Stimulated activated CD4-positive, alpha-beta T cell treated with anti-CD3 and anti-CD28 coated beads, Interleukin-15, amount 100 ng/mL, for 24 hours (primary cell): ENCODE measurements at places on chromosomes 13 and 19.
A peak's percentile ranks its signal among the peaks of the same experiment; 100 is the strongest.

GRCh38 chr13:76683854-76684253 is 202.4 kb downstream of the KCTD12 start:
- no peak for DNase-seq

DNA sequence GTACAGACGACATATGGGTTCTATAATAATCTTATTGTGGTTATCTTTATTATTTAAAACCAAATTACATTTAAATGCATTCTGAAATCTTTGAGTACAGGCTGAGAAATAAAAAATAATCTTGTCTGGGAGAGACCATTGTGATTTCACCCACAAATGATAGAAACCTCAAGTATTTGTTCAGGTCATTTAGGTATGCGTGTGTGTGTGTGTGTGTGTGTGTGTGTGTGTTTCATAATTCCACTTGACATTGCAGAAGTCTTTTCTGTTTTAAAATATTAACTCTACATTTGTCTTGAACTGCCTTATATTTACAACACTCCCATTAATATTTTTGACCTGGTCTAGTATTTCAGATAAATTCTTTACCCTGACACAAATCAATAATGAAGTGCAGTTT is 126.9 kb downstream of the SPRY2 start:
- DNase-seq, result no peak

DNA sequence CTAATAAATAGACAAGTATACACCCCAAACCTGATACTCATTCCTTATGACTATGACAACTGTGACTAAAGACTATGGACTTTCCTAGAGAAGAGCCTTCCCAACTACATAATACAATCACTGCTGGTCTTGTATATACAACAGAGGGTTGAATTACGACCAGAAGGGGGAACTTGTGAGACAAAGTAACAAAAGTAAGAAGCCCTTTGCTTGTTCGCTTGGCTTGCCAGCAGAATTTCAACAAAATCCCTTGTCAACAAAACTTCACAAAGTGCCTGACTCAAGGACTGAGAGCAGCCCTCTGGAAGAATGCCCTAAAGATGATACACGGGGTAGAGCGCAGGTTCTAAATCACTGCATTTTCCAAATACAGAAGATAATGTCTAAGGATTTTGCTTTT is 99.4 kb downstream of the WASF3 start:
- DNase-seq, result no peak

- DNase-seq, result no peak
Measured at GRCh38 chr19:367561-367960, 23.0 kb upstream of the MIER2 start.

- no peak for DNase-seq
Measured at GRCh38 chr13:100980171-100980570, 305.6 kb upstream of the TMTC4 start.

GRCh38 chr19:4304538-4305256 is at the start of gene FSD1:
Gene FSD1, plus strand, starts transcription at chr19:4304598. Its CDS starts 149 bp downstream, at chr19:4304747.
- peak; percentile 88 for DNase-seq

DNA sequence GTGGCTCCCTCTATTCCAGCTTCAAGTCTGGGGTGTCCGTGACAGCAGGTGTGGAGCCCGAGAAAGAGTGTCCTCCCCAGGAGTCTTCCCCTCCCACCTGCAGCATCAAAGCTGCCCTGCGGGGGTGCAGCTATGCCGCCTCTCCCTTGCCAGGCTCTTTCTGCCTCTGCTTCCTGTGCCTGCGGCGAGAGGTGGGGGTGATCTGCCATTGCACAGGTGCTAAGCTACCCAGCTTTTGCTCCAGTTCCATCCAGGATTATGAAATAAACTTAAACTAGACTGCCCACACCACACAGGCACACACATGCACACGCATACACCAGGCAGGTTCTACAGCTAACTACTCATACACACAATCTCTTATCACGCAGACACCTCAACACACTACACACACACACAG is 104.7 kb upstream of the CLDN10 start:
- no peak for DNase-seq

DNA sequence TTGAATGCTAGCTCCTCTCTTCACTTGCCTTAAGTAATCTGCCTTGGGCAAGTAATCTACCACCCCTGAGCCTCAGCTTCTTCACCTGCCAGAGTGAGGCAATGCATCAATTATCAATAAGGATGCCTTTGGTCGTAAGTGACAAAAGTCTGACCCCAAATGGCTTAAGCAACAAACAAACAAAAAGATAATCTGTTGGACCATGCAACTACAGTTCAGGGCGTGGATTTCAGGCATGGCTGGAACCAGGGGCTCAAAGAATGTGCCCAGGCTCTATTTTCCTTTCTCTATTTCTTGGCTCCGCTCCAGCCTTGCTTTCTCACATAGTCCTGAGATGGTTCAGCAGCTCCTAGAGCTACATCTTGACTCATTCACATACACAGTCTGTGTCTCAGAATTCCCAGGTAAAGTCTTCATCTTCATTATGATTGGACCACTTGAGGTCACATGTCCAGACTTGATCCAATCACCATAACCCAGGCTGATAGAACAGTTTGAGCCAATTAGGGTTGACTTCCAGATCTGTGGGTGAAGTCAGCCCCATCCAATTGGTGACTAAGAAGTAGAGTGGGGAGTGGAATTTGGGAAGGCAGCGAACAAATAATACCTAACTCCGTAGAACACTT is 29.6 kb downstream of the ACSBG2 start:
- DNase-seq, result no peak

DNA sequence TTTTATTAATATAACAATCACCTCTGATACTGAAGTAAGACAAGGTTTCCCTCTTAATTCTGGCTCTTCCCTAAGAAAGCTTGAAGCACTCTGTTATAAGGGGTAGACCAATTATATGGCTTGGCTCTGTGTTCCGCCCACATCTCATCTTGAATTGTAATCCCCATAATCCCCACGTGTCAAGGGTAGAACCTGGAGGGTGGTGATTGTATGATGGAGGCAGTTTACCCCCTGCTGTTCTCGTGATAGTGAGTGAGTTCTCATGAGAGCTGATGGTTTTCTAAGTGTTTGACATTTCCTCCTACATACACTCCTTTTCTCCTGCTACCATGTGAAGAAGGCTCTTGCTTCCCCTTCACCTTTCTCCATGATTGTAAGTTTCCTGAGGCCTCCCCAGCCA is 363.8 kb upstream of the PCDH20 start:
- DNase-seq, result no peak

- no peak for DNase-seq
Measured at GRCh38 chr13:72458701-72459100, 268.7 kb downstream of the MZT1 start.

DNA sequence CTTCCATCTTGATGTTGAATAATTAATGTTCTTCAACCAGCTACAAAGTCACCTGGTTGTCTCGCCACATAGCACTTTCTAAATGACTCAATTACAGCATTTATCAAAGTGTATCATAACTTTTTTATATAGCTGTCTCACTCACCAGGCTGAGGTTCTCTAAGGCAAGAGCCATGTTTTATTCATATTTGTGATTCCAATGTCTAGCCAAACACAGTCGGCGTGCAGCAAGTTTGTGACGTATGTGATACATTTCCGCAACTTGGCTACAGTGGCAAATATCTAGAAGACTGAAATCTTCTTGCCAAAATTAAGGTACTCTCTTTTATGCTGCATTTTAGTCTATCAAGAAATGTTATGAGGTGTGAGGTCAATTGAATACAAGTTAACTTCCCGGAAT is 94.2 kb upstream of the WASF3 start:
- DNase-seq, result no peak

DNA sequence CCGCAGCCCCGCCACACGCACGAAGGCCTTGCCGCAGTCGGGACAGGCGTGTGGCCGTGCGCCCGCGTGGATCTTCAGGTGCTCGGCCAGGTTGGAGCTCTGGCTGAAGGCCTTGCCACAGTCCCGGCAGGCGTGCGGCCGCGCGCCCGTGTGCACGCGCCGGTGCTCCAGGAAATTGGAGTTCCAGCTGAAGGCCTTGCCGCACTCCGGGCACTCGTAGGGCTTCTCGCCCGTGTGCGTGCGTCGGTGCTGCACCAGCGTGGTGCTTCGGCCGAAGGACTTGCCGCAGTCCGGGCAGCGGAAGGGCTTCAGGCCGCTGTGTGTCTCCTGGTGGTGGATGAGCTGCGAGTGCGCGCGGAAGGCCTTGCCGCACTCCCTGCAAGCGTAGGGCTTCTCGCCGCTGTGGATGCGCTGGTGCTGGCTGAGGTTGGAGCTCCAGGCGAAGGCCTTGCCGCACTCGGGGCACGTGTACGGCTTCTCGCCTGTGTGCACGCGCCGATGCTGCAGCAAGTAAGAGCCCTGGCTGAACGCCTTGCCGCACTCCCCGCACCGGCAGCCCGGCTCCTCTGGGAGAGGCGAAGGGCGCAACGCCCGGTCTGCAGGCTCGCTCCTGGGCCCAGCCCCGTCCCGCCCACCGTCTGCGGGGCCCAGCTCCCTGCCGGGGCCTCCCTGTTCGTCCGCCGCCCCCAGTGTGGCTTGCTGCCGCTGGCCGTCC is 3.6 kb upstream of the A1BG start:
- DNase-seq, result no peak

DNA sequence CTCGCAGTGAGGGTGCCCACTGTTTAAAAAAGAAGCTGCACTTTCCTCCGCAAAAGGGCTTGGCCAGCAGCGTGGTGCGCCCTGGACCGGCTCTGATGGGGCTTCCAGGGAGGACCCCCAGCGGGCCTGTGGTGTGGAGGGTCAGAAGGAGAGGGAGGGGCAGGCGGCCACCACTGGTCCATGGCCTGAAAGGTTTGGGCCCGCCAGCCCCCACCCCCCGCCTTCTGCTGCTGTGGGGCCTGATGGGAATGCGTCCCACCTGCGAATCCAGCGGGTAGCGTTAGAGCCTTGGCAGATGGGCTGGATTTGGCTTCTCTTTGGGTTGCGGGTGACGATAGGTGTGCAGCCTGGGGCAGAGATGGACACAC is 34.7 kb downstream of the TMEM255B start:
- DNase-seq, result no peak

DNA sequence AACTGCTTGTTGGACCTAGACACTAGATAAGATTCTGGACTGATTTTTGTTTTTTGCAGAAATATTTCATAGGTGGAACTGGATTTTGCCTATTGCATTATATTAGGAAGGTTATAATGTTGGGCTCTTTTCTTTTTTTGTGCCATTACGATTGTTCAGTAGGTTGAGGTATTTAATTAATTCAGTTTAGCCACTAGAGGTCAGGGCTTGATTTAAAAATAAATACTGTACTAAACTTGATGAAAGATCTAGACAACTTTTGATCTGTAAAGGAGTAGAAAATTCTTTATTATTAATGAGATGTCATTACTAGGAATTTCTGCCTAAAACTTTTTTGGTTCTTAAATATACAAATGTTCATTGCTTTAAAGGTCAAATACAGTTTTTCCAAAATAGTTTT is 15.2 kb upstream of the SUPT20H start:
- no peak for DNase-seq

GRCh38 chr13:51361106-51361505 is 21.6 kb downstream of the SERPINE3 start:
- DNase-seq, result no peak

DNA sequence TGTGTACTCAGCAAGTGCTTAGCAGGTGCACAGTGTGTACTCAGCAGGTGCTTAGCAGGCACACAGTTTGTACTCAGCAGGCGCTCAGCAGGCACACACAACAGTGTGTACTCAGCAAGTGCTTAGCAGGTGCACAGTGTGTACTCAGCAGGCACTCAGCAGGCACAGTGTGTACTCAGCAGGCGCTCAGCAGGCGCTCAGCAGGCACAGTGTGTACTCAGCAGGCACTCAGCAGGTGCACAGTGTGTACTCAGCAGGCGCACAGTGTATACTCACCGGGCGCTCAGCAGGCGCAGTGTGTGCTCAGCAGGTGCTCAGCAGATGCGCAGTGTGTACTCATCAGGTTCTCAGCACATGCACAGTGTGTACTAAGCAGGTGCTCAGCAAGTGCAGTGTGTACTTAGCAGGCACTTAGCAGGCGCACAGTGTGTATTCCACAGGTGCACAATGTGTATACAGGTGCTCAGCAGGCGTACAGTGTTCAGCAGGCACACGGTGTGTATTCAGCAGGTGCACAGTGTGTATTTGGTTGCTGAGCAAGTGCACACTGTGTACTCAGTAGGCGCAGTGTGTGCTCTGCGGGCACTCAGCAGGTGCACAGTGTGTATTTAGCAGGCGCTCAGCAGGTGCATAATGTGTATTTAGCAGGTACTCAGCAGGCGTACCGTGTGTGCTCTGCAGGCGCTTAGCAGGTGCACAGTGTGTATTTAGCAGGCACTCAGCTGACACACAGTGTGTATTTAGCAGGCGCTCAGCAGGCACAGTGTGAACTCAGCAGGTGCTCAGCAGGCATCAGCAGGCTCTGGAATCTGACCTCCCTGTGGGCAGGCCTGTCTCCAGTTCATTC is 15.1 kb downstream of the CRTC1 start:
- no peak for DNase-seq

DNA sequence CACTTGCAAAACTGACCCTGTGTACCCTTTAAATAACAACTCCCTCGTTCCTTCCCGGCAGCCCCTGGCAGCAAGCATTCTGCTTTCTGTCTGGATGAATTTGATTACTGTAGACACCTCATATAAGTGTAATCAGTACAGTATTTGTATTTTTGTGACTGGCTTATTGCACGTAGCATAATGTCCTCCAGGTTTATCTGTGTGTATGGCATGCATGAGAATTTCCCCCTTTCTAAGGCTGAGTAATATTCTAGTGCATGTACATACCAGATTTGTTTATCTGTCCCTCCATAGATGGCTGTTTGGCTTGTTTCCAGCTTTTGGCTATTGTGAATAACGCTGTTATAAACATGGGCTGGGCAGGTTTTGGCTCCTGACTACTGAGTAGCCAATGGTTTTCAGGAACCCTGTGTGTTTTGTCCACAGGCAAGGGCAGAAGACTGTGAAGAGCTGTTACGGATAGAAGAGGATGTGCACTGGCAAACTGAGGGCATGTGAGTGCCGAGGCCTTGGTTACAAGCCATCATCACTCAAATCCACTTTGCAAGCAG is 98.0 kb downstream of the ESD start:
- DNase-seq, result no peak
